ENCODE measurements at places on chromosomes 4 and X.

GRCh38 chr4:184924516-184924915, 93.8 kb upstream of the HELT start:
- no peak for DNase-seq

DNA sequence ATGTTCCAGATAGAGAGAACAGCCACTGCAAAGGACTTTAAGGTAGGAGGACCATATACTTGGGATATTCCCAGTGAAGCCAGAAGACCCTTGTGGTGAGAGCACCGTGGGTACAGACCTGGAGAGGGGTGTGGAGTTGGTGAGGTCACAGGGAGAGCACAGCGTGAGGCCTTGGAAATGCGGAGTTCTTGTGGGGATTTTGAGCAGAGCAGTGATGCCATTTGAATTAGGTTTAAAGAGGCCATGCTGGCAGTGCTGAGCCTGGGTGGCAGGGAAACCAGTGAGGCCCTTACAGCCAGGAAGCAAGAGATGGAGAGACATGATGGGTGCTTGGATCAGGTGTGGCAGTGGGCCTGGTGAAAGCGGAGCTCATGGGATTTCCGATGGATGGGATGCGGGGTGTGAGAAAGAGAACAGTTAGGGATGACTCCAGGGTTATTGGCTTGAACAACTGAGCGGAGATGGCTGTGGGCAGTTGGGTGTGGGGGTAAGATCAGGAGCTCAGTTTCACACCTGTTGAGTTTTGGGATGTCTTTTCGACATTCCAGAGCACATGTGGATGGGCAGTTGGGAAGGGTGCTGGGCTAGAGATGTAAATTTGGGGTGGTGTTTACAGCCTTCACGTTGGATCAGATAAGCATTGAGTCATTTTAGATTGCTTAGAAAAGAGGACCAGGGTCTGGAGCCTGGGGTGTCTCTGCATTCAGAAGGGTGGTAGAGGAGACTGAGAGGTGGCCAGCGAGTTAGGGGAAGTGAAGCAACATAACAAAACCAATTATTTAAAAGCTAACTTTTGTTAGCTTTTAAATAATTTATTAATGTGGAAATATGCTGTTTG, 68.9 kb downstream of the TMEM131L start:
- DNase-seq: no peak

DNA sequence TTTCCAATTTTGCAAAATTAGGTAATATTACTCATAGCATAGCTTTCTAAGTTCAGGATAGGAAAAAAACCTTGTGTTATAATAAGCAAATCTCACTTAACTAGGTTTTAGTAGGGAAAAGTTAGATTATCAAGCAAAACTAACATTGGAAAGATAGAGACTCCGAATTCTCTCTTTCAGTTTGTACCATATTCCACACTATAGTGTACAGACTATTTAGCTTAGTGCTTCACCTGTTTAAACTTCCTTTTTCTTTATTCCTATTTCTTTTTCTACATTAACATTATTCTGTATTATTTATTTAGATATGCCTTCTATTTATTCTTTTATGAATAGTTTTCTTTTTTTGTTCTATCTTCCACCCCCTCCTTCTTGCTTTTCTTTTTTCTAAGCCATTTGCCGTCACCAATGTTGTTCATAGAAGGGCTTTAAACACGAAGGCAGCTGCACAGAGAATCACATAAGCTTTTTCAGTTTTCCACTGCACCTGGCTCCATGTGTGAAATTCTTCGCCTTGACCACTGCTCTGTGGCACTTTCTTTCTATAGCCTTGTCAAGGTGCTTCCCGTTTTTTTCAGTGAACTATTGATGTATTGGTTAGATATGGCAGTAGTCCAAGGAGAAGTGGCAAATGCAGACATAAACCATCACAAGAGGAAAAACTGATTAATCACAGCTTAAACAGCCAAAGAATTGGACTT, 8.5 kb downstream of the PCDH10 start:
- DNase-seq: no peak

GRCh38 chrX:14243823-14244222, 214.1 kb upstream of the GEMIN8 start:
- no peak for DNase-seq

GRCh38 chr4:139607502-139608060, 51.6 kb upstream of the SETD7 start:
- DNase-seq: no peak

GRCh38 chr4:4519297-4519894, 22.5 kb downstream of the STX18 start:
- DNase-seq: no peak

DNA sequence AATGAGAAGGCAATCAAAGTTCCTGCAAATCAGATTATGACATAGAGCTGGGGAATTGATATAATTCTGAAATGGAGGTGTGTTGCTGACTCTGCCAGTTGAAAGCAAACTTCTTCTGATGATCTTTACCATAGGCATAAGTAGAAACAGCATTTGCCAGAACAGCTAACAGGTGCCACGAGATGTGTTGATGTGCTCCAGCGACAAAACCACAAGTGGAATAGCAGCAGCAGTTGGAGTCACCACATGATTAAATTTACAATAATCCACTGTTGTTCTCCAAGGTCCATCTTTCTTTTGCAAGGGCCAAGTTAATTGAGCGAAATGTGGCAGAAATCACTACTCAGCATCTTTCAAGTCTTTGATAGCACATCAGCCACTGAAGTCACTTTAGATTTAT, 3.7 kb upstream of the OSTC start:
- DNase-seq: no peak

- no peak for DNase-seq
These were observed 140.5 kb upstream of the NUDT10 start for GRCh38 chrX:51192104-51192503.

DNA sequence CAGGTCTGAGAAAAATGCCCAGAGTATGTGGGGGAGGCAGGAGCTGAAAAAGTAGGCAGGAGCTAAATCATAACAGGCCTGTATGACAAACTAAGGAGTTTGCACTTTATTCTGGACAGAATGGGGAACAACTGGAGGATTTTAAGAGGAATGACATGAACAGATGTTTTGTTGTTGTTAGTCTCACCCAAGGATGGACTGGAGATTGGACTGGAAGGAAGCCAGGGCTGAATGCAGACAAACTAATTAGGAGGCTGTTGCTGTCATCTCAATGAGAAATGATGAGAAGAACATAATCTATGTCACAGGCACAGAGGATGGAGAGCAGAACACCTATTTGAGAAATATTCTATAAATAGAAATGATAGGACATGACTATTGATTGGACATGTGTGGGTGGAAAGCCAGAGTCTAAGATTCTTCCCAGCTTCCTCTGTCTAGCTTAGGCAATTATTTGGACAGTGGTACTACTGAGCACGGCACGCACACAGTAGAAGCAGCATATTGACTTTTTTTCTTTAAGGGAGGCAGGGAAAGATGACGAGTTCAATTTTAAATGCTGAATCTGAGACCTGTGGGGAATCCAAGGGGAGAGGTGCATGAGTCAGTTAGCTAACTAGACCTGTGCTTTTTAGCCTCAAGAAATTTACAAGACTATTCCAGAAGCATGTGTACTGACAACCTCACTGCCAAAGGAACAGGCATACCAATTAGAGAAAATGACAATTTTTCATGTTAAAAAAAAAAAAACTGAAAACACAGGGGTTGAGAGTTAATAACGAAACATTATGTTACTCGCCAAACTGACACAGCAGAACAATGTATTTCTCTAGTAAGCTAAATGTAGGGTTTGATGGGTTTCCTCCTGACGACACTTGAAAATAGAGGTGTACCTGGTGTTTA, 963 bp upstream of the USO1 start:
- DNase-seq: no peak

Measured in activated CD4-positive, alpha-beta T cell treated with anti-CD3 and anti-CD28 coated beads, Interleukin-2, amount 50 U/mL, for 16 hours (primary cell).